ENCODE measurements at places on chromosomes 16 and 17.

- no peak for DNase-seq
Measured at GRCh38 chr16:79593074-79593531, 7.4 kb downstream of the MAF start.

DNA sequence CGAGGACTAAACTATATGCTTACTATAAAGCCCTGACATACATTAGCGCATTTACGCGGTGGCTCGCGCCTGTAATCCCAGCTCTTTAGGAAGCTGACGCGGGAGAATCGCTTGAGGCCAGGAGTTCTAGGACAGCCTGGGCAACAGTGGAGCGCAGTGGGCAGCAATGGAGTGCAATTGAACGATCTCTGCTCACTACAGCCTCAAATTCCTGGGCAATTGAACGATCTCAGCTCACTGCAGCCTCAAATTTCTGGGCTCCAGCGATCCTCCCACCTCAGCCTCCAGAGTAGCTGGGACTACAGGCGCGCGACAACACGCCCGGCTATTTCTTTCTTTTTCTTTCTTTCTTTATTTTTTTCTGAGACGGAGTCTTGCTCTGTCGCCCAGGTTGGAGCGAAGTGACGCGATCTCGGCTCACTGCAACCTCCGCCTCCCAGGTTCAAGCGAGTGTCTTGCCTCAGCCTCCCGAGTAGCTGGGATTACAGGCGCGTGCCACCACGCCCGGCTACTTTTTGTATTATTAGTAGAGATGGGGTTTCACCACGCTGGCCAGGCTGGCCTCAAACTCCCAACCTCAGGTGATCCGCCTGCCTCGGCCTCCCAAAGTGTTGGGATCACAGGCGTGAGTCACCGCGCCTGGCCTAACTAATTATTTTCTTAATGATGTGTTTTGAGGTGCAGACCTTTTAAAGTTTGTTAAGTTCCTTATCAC is 506 bp upstream of the COG7 start:
- no peak for DNase-seq

GRCh38 chr17:37339321-37339720 is 36.5 kb upstream of the C17orf78 start:
- no peak for DNase-seq

- DNase-seq, result no peak
Measured at GRCh38 chr16:58013201-58013956, 12.2 kb downstream of the USB1 start.

Measured in stimulated activated CD8-positive, alpha-beta memory T cell treated with anti-CD3 and anti-CD28 coated beads, Interleukin-7, amount 100 ng/mL, for 48 hours (primary cell).